ENCODE measurements at places on chromosomes 6 and 20.

- peak; percentile 34 for DNase-seq
Observed at GRCh38 chr6:16108921-16109658, 19.8 kb upstream of the MYLIP start.

- DNase-seq = peak; percentile 53
Observed at GRCh38 chr20:1832634-1833033, 62.6 kb upstream of the SIRPA start.

DNA sequence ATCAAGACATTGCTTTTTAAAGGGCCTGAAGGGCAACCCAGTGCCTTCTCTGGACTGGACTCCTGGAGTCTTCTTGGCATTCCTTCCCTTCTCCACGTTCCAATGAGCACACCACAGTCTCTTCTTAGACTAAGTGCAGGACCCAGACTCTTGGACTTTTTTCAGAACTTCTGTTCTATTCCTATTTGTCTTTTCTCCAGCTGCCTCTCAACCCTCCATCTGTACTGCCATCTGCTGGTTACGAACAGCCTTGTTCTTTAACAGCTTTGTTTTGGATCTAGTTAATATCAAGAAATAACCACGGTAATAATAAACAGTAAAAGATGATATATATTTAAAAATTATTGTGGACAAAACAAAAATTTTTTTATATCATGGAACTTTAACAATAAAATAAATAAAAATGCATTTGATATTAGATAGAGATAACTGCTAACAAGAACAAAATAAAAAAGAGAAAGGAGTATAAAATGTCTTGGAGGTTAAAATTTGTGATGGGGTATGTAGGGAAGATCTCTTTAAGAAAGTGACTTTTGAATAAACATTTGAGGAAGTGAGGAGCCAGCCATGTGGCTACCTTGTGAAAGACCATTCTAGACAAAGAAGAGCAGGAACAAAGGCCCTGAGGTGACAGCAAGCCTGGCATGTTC is 105.1 kb upstream of the HCRTR2 start:
- no peak for DNase-seq

DNA sequence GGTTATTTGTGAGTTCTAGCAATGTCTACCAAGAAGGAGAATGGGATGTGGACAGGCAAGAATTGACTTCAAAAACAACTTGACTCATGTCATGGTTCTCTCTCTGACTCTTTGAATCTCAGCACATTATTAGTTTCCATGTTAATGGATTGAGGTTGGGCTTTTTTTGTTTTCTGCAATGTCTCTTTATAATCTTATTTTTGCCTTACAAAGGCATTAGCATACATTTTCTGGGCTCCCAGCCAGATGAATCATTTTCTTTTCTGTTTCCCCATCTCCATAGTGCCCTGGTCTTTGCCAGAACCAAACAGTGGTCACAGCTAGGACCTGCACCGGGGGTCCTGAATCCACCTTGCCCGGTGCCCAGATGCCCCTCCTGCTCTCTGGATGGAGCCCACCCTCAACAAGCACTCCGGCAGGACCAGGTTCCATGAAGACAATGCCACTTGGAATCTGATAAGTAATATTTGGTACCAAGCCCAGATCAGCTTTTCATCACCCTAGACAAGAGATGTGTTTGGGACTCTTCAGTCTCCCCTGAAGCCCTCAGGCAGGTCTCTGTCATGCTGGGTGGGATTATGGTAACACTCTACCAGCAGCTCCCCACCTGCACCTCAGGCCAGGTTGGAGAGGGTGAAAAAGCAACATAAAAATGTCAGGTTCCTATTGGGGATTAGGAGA is 266.7 kb upstream of the SULF2 start:
- no peak for DNase-seq

GRCh38 chr6:38673397-38674165 is 29.4 kb downstream of the GLO1 start:
- no peak for DNase-seq

DNA sequence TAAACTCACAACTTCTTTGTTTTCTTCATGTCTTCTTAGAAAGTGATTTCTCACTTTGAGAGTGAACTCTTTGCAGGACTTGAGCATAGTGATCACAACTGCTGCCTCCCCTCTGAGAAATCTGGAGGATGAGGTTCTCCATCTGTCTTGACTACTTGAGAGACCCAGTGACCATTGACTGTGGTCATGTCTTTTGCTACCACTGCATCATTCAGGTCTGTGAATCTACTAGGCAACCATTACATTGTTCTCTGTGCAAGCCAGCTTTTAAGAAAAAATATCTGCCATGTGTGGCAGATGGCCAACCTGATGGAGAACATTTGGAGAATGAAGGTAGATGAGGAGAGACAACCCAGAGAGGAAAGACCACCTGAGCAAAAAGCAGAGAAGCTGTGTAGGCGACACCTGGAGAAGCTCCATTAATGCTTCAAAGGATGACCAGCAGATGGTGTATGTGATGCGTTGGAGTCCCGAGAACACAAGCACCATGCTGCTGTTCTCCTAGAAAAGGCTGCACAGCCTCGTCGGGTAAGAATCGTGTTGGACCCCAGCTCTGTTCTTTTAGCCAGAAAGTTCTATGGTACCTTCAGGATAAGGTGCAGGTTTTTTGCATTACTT is 25.1 kb upstream of the TRIM26 start:
- DNase-seq = no peak

DNA sequence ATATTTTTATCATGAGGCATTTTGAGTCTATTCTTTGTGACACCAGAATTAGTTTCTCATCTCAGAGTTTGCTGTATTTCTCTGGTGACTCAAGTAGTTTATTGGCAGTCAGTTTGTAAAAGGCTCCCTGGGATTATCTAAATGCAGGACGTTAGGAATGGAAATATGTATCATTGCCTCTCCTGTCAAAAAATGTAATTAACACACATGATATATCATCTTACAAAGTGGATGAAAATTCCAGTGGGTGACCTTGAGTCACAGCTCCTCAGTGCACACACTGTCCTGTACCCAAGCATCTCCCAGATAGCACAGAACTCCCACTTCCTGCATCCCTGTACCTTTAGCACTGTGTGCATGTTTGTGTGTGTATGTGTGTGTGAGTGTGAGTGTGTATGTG is 258.6 kb downstream of the LAMA2 start:
- no peak for DNase-seq

- no peak for DNase-seq
Observed at GRCh38 chr20:8161264-8162071, 29.4 kb downstream of the PLCB1 start.

DNA sequence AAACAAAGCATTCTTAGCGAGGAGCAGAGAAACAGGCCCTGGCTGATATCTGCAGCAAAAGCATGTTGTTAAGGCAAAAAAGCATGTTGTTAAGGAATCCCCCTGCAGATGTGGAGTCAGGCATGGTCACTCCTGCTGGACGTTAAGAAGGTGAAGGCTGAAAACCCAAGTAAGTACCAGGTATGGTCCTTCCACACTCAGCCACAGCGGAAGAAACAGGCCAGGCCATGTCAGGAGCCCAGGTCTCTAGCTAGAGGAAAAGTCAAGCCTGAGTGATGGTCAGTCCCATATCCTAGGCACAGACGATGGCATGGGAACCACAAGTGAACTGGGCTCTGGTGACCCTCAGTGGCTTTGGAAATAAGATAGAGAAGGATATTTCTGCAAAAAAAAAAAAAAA is 32.5 kb upstream of the MAS1L start:
- no peak for DNase-seq

GRCh38 chr6:17313971-17314370 is 32.8 kb downstream of the RBM24 start:
- no peak for DNase-seq

- DNase-seq = no peak
Observed at GRCh38 chr20:44738813-44739477, 6.7 kb upstream of the KCNK15 start.

- no peak for DNase-seq
Observed at GRCh38 chr6:117432273-117432672, 6.5 kb upstream of the ROS1 start.

- DNase-seq = peak; percentile 22
Observed at GRCh38 chr6:127118298-127119101, at the start of gene RSPO3. RSPO3 (plus strand) TSS chr6:127118671; CDS start chr6:127119193, 522 bp downstream.

DNA sequence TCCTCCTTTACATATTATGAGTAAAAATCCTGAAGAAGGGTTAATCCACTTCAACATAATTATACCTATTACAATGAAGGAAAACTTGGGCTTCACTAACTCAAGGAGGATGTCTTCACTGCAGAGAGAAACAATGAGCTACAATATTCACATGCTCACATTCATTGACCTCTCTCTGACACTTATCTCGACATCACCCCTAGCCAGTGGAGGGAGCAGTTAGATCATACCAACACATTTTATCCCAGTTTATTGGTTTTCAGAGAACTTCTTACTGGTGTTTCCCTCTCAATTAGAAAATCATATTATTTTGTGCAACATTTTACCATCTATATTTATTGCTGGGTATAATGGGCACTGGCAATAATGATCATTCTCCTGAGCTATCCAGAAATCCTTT is 646.5 kb downstream of the TENT5A start:
- no peak for DNase-seq

GRCh38 chr6:106216527-106216926 is 109.0 kb downstream of the ATG5 start:
- DNase-seq = no peak

- DNase-seq = no peak
Observed at GRCh38 chr20:55386686-55387085, 618.6 kb downstream of the CBLN4 start.

DNA sequence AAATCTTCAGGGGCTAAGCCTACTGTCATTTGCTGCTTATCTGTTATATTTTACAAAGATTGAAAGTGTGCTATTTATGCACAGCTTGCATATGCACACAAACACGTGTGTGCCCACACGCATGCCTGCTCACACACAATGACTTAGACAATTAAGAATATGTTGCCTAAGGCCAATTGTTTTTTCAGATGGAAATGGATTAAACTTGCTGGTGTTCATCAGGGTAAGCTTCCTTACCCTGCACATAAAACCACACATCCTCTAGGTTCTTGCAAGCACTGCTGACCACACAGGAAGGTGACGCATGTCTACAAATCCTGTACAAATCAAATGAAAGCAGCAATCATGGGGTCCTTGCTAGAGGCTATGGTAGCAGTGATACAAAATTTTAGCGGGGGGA is 58.4 kb downstream of the GJA10 start:
- DNase-seq = no peak

GRCh38 chr6:71603021-71603420 is 283.3 kb upstream of the RIMS1 start:
- no peak for DNase-seq

DNA sequence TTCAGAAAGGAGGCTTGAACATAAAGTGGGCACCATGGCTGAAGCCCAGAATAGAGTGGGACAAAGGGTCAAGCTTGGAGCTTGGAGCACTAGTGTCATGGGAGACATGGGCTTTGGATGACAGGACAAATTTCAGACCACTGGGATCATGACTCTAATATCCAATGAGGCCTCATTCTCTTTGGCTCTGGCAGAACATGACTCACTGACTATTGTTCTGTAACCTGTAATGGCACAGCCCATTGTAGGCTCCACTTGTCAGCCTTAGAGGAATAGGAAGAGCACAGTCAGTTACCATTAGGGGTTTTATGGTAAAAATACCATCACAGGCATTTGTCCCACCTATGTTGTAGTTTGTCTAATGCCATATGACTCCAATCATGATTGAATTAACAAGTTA is 34.0 kb upstream of the MMS22L start:
- no peak for DNase-seq

DNA sequence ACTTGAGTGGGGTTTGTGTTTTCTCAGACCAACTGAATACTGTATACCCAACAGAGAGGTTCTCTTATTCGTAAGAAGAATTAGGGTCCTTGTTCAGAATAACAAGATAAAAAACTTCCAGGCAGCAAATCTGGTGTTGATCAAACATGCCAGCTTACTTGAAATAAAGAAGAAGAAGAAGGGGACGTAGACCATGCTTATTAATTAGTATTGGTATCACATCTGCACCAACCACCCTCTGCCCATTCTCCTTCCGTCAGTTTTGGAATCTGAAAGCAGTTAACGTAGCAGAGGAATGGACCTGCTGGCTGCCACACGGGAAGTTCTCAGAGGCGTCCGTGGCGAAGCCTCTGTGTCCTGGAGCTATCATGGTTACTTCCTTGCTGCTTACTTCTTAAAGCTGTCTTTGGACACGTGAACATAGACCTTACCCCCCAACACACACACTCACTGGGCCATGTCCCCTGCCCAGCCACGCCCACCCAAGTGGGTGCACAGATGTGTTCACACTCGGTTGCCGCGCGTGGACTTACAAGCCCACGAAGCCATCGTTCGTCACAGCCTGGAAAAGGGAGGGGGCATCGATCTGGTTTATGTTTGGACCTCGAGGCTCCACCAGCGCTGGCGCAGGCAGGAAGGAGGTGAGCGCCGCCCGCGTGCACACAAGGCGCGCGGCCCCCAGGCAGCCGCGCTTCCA is 4.1 kb upstream of the DLL1 start:
- DNase-seq = no peak

- no peak for DNase-seq
Observed at GRCh38 chr6:41222045-41222444, 6.1 kb upstream of the TREML4 start.

DNA sequence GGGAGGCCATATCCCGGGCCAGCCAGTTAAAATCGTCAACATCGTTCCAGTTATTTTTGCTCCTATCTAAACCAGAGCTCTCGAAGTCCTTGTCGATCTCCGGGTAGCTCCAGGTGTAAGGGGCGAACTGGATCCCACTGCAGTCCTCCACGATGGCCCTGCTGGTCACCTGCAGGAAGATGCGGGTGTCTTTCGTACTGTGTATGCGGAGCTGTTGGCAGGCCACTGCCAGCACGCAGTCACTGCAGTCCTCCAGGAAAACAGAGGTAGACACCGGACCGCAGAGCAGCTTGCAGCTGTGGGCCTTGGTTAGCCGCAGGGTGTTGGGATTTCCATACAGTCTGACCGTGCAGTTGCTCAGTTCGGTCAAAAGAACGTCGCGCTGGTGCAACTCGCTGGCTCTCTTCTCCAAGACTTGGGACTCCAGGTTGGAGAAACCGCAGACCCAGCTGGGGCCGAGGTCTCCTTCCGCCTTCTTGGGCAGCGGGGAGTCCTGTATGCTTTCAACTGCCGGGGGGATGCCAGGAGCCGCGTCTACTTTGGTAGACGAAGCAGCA is 742 bp downstream of the TBCC start:
- DNase-seq = peak; percentile 34

Measured in left cardiac atrium (tissue), 4 donors.